ENCODE measurements at places on chromosomes 1 and 21.

GRCh38 chr1:23426828-23427227 is 2.3 kb upstream of the TCEA3 start:
- no peak for DNase-seq

DNA sequence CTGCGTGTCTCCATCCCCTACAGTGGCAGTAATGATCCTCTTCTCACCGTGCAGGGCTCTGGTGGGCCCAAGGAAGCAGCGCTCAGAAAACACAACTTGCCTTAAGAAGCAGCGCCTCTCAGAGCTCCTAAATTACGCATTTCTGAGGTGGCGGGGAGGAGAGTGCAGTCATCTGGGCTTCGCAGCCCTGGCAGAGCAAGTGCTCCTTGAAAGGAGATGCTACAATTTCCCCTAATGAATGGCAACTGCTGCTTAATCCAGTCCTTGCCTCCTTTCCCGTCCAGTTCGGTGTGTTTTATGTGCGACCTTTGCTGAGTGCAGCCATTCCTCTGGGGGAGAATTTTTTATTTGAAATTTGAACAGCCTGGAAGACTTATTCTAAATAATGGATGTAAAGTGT is 287.3 kb downstream of the PTPRU start:
- no peak for DNase-seq

DNA sequence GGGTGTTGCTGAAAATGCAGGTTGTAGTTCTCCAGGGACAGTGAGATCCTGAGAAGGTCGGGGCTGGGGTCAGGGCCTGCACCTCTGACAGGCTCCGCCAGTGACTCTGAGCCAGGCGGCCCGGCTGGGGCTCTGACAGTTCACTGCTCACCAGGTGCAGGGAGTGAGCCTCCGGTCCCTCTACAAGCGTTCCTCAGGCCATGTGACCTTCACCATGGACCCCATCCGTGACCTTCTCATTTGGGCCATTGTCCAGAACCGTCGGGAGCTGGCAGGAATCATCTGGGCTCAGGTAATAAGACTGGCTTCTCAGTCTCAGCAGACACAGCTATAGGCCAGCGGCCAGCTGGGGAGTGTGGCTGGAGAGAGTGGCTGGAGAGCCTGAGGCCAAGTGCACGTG is 41.8 kb downstream of the TRPM2 start:
- DNase-seq = no peak

DNA sequence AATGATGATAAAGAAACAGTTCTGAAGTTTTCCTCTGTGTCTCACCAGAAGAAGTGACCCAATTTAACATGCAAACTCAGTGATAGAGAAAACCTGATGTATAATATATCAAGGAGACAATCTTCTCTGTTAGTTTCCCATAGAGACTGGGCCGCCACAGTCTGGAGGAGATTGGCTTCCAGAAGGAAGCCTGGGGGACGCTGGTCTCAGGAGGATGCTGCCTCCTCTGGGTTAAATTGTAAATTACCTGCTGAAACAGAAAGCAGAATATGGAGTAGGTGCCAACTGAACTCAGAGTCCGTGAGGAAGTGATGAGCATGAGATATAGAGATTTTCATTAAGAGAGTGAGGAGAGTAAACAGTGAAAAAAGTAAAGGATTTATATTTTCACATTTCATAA is 15.8 kb downstream of the OR14I1 start:
- no peak for DNase-seq

DNA sequence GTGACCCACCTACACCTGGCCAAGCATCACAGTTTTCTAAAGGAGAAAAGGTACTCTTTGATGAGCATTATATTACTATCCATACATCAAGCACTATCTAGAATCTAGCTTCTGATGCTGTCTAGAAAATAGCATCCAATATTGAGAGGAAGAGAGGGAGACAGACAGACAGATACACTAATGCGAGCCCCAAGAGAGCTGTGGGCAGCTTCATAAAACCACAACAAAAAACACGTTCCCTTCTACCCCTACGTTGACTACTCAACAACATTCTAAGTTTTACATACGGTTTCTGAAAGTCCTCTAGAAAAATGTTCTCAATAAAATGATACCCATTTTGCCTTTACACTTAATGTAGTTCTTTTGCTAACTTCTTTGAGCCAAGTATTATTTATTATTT is 221.8 kb downstream of the SLC45A1 start:
- no peak for DNase-seq

DNA sequence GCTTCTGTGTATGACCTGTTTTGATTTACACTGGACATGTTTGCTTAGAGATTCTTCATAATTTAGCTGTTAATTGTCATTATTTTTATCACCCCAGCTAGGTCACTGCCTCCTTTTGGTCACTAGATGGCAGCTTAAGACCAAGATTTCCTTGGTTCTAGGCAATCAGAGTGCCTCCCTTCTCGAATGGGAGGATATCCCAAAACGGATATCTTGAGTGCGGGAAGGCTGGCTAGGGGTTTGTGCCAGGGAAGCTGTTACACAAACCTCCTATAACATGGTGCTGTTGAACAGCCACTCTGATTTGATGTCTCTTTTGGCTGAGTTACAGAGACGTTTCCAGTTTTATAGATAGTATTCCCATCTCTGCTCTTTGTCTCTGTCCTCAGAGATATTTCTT is 283.5 kb downstream of the S1PR1 start:
- DNase-seq = no peak

- DNase-seq = no peak
Measured at GRCh38 chr21:14987370-14988170, 77.2 kb downstream of the NRIP1 start.
